ENCODE measurements at places on chromosomes 5 and 9.

DNA sequence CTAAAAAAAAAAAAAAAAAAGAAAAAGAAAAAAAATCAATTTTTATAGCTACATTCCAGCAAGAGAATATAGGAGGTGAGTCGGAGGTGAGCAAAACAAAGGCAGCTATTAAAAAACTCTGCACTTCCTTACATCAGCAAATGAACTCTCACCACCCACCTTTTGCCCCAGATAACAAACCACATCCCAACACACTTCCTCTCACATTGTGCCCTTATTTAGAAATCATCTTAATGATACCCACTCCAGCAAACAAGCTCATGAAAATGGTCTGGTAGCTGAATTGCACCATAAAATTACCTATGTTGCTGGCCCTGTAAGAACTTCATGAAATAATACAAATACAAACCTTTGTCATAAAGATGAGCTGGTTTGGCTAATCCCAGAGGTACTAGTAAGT is 82.9 kb downstream of the CEMIP2 start:
- DNase-seq: no peak

GRCh38 chr5:95728494-95729114 is 2.5 kb upstream of the RHOBTB3 start:
- no peak for DNase-seq

DNA sequence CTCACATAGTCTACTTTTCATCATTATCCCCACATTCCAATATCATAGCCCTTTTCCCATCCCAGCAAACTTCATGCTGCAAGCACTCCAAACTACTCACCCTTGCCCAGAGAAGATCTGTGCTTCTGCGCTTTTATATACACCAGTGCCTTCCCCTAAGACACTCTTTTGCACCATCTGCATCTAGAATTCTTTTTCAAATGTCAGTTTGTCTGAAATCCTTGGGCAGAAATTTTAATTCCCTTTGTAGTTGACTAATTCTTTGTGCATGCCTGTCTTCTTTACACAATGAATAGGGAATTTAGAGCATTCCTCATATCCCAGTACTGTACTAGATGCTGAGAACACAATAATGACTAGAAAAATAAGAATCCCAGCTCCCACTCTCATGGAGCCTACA is 298.9 kb downstream of the KCNN2 start:
- no peak for DNase-seq

DNA sequence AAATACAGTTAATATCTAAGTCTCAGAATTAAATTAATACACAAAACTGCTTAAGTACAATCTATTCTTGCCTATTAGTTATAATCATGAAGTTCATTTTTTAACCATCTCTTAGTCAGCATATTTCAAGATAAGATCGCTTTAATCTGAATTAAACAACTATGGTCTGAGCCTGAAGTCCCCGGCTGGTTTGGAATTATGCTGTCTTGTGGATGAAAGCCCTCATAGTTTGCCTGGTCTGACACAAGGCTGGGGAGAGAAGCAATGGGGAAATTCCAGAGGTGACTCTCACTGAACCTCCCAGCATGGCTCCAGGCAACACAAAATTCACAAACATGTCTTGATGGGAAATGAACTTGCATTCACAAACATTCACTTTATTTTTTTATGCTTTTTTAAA is 28.0 kb upstream of the GRAMD2B start:
- DNase-seq: no peak

DNA sequence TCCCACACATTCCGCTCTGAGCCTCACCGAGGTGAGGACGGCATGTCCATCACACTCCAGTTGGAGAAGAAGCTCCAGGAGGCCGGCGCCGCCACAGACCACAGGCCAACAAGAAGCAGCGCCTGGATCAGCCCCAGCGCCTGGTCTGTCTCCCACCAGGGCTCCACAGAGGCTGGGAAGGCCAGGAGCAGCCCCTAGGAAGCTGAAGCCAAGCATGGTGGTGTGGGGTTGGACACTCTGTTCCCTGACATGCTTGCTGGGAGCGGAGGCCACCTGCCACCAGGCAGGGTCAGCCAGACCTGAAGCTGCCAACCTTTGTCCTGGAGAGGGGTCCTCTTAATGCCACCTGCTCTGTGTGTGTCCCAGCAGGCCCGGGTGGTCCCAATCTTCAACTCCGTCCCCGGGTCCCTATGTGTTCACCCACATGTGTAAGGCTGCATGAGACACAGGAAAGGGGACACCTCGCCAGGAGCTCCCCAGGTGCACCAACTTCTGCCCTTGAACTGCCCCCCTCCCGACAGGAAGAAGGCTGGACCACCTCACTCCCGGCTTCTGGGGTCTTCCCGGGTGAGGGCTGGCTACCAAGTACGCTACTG is 140.1 kb upstream of the PPP1R26 start:
- DNase-seq: no peak

- DNase-seq: no peak
These were observed 1125.0 kb upstream of the DMAC1 start for GRCh38 chr9:8924562-8924961.

- DNase-seq: no peak
These were observed 39.3 kb upstream of the CDC42SE2 start for GRCh38 chr5:131224387-131225201.

GRCh38 chr5:118303296-118303695 is 685.1 kb downstream of the DTWD2 start:
- no peak for DNase-seq

- DNase-seq: no peak
These were observed 30.8 kb downstream of the SLC38A9 start for GRCh38 chr5:55681301-55681700.

DNA sequence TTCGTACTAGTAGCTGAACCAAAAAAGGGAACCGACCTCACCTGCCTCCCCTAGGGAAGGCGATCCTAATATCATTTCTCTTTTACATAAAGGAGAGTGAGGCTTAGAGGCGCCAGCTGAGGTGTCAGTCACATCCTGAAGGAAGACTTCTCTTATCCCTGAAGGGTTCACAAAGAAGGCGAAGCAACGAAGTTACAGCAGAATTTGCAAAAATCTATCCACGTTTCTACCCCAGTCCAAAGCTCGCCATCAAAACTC is 598 bp upstream of the KIAA1191 start:
- DNase-seq: no peak

GRCh38 chr9:89538871-89539270 is 41.0 kb upstream of the SEMA4D start:
- DNase-seq: no peak

GRCh38 chr5:34487159-34487879 is 168.8 kb upstream of the RAI14 start:
- no peak for DNase-seq

DNA sequence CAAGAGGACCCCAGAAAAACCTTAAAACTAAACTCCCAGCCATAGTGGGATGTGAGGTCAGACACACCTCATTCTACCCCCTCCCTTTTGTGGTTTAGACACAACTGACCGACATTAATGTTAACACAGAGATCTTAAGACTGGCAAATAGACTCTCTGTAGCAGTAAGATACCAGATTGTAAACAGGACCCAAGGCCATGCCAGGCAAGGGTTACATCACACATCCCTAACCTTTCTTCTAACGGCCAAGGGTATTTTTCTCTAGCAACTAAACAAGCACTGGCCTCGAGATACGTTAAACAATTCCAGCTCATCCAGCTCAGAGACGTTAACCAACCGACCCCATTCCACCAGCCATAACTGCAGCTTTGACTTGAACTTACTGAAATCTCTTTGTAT is 38.8 kb downstream of the NSUN2 start:
- DNase-seq: no peak

DNA sequence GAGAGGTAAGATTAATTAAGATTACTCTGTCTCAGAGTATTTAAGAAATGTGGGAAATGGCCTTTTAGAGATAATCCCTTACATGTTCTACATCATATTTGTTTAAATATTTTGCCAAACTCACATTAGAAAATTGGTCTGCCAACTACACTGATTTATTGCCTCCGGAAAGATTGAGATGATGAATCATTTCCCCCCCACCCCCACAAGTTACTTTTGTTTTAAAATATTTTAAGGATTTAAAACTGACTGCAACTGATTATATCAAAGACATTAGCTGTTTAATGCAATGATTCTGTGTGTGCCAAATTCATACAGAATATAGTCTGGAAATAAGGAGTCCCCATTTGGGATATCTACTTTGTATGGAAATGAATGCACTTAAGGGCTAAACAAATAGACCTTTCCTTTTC is 674.4 kb downstream of the PRR16 start:
- no peak for DNase-seq

DNA sequence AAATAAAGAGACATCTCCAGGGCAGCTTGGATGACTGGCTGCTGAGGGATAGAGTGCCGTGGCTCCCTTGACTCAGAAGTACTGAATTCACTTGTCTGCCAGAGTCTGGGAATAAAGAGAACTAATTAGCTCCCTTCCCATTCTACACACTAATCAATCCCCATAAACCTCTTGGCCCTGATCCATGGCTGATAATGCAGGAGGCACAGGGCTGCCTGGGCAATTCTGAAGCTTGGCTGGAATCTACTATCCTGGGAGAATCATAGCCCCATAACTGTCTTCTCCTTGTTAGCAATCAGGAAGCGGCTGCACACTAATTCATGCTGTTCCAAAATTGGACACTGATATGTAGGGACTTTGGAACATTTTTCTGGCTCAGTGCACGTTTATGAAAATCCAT is 197.7 kb downstream of the PTTG1 start:
- no peak for DNase-seq

- no peak for DNase-seq
These were observed 222.4 kb downstream of the TSSK1B start for GRCh38 chr5:113212244-113212920.

DNA sequence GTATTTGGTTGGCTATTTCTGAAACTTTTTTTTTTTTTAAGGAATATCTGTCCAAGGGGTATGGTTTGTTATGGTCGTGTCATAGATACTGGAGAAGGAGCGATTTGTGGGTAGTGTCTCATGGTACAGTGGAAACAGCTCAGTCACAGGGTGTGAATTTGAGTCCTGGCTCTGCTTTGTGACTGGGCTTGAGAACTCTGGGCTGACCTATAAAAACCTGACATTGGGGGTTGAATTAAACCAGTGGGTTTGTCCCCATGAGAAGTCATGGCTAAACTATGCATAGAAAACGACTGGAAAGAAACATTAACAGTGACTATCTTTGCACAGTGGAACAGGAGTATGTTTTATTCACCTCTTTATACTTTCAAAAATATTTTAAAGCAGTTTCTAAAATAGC is 54.7 kb downstream of the MACROH2A1 start:
- no peak for DNase-seq

- no peak for DNase-seq
These were observed 391.5 kb downstream of the CCDC171 start for GRCh38 chr9:15944341-15944740.

GRCh38 chr5:55985181-55985580 is 9.6 kb downstream of the IL6ST start:
- no peak for DNase-seq

DNA sequence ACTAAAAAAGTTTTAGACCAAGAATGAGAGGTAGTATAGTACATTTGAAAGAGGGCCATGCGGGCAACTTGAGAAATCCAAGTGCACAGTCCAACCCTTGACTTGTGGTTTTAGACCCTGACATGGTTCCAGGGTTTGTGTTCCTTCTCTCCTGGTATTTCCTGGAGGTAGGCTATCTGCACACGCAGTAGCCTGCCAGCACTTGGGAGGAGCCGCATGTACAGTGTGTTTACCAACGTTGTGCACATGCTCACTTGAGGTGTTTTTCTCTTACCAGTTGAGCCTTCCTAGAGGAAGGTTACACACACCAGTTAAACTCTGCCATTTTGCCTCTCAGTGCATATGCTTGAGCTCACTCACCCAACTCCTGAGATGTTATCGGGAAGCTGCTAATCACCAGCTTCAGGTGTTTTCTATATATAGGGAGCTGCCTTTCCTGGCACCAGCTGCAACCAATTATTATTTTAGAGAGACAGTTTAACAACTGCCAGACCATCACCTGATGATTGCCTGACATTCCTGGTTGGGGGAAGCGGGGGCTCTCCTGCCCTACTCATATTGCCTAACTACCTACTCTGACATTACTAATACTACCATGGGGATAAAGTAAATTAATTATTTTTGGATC is 593.4 kb upstream of the TUSC1 start:
- DNase-seq: no peak

DNA sequence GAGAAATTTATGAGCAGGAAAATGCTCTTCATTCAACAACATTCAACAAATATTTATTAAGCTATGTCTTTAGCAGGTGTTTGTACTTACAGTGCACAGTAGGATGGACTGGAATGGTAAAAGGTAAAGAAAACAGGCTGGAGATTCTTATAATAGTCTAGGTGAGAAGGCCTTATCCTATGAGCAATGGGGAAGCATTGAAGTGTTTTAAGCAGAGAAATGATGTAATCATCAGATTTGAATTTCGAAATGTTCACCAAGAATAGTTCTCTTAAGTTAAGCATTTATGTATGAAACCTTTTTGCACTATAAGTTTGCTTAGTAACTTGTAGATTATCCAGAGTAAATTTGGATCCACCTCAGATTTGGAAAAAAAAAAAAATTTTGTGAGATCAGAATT is 209.3 kb downstream of the NR3C1 start:
- DNase-seq: no peak

- DNase-seq: no peak
These were observed 217.6 kb downstream of the NFIB start for GRCh38 chr9:14096258-14096922.

DNA sequence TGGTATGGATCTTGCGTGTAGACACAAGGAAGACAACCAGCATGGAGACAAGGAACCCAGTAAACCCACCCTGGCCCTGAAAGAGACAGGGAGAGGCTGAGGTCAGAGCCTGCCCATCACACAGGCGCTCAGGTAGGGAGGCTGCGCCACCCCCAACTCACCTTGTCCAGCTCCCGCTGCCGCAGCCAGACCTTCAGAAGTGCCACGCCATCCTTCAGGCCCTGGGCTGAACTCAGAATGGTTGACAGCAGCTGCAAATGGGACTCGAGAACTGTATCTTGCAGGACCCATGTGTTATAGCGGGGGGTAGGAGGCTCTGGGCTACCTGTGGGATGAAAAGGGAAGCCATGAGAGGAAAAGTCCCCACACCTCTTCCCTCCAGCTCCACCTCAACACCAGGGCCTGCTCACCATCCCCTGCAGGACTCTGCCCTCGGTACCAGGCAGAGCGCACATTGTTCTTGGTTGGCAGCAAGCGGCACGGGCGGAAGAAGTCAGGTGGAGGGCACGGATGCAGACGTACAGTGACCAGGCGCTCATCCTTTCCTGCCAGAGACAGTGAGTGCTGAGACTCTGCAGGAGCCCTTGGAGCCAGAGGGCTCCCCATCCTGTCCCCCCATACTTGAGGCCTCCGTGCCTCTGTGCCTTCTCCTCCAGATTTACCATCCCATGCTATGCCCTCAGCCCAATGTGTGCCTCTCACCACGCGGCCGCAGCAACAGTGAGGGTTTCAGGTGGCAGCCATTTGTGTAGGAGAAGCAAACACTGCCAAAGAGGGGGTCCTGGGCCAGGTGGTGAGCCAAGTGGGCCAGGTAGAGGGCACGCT is 4.7 kb downstream of the NOL6 start:
- DNase-seq: no peak

- DNase-seq: no peak
These were observed 2.4 kb downstream of the MACIR start for GRCh38 chr5:103260951-103261350.
